ENCODE measurements at places on chromosomes 4 and X. TPM values are rescaled to one million over a fixed set of nuclear protein-coding genes. Genes with fewer than 3 reads are reported as not detected.

PAGE2 gene
- total RNA-seq: not detected

MAGEA2 gene
- total RNA-seq: not detected

SPANXD gene
- total RNA-seq: not detected

PALLD gene
- 51.1 TPM for total RNA-seq

SSX2 gene
- total RNA-seq: not detected

SPOCK3 gene
- total RNA-seq: 1.0 TPM

PRRG3 gene
- not detected for total RNA-seq

PSAPL1 gene
- total RNA-seq: not detected

SLC10A6 gene
- total RNA-seq: not detected

CLCN4 gene
- total RNA-seq: 2.9 TPM

CYTL1 gene
- total RNA-seq: 1.5 TPM

SMAD1 gene
- total RNA-seq: 14.8 TPM

PCYT1B gene
- 3.2 TPM for total RNA-seq

G3BP2 gene
- 93.6 TPM for total RNA-seq

RS1 gene
- total RNA-seq: not detected

MID2 gene
- 6.4 TPM for total RNA-seq

GLRB gene
- 4.2 TPM for total RNA-seq

HSD17B13 gene
- total RNA-seq: under 0.01 TPM

SPACA5 gene
- total RNA-seq: not detected

ANK2 gene
- total RNA-seq: 5.7 TPM

LDB2 gene
- 3.9 TPM for total RNA-seq

CTAG1B gene
- not detected for total RNA-seq

ACSL1 gene
- total RNA-seq: 13.4 TPM

F8A2 gene
- total RNA-seq: not detected

STOX2 gene
- total RNA-seq: 0.50 TPM

AREG gene
- 10.0 TPM for total RNA-seq

KIAA1210 gene
- not detected for total RNA-seq

YIPF7 gene
- not detected for total RNA-seq

CFAP47 gene
- total RNA-seq: not detected

CCNB3 gene
- under 0.01 TPM for total RNA-seq

PPM1K gene
- 8.2 TPM for total RNA-seq

TBC1D8B gene
- total RNA-seq: 4.5 TPM

MEPE gene
- total RNA-seq: not detected

SPATA18 gene
- total RNA-seq: 2.9 TPM

HS6ST2 gene
- 1.5 TPM for total RNA-seq

ANXA10 gene
- 0.30 TPM for total RNA-seq

DAPP1 gene
- not detected for total RNA-seq

PGRMC1 gene
- total RNA-seq: 195 TPM

SSX1 gene
- not detected for total RNA-seq

FAM9C gene
- not detected for total RNA-seq

TEX13D gene
- total RNA-seq: not detected

ACTRT1 gene
- total RNA-seq: not detected

TACC3 gene
- 81.8 TPM for total RNA-seq

SLC34A2 gene
- total RNA-seq: not detected

XAGE3 gene
- total RNA-seq: not detected

SCML2 gene
- 1.2 TPM for total RNA-seq

PPP2R2C gene
- 0.15 TPM for total RNA-seq

Data from bronchus fibroblast of lung (primary cell).